ENCODE measurements at places on chromosomes 4 and X. TPM values are rescaled to one million over a fixed set of nuclear protein-coding genes. Genes with fewer than 3 reads are reported as not detected.

- H3K4me3 ChIP-seq: no peak overlapping the region
- H3K27me3 ChIP-seq: peaks cover 4% of the 10 kb centered on the region
- no peak for DNase-seq
- no peak overlapping the region for H3K27ac ChIP-seq
- H3K4me1 ChIP-seq: peaks cover 8% of the 10 kb centered on the region
These were observed 19.2 kb upstream of the PDLIM3 start for GRCh38 chr4:185554365-185555126.

LANCL3 gene
- total RNA-seq: 0.55 TPM

TLR10 gene
- total RNA-seq: 0.30 TPM

- H3K36me3 ChIP-seq: peaks cover 76% of the 10 kb centered on the region
- no peaks in the 10 kb centered on the region for H3K4me1 ChIP-seq
- no peak for DNase-seq
- no peaks in the 10 kb centered on the region for H3K27me3 ChIP-seq
These were observed 85.3 kb upstream of the NUDT6 start for GRCh38 chr4:123007679-123008078.

DNA sequence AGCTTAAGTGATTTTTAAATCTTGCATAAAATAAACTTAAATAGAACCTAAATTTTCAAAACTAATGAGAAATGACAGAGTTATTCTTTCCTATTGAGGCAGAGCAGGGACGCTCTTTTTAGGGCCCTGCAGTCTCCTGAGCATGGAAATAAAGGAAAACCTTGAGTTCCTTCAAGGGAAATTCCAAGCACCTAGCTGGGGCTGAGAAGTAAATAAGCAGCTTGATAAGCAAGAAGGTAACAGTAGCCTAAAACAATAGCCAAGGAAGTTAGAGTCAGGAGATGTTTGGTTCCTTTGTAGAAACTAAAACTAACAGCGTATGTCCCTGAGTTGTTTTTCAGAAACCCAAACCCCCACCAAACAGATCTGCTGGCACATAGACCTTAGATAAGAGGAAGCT lies 174.6 kb downstream of the COL25A1 start:
- no peaks in the 10 kb centered on the region for H3K27me3 ChIP-seq
- H3K4me1 ChIP-seq: peaks cover 19% of the 10 kb centered on the region
- no peak for DNase-seq

FATE1 gene
- not detected for total RNA-seq

- no peak overlapping the region for H3K4me3 ChIP-seq
- H3K36me3 ChIP-seq: no peaks in the 10 kb centered on the region
- H3K27me3 ChIP-seq: no peaks in the 10 kb centered on the region
- H3K4me1 ChIP-seq: peaks cover 4% of the 10 kb centered on the region
These were observed 114.7 kb downstream of the COX18 start for GRCh38 chr4:72954811-72955210.

HPGDS gene
- total RNA-seq: not detected

ADH4 gene
- 0.18 TPM for total RNA-seq

- peak overlapping the region; percentile 86 for H3K27ac ChIP-seq
- no peaks in the 10 kb centered on the region for H3K27me3 ChIP-seq
- peak overlapping the region; percentile 16 for H3K4me3 ChIP-seq
- H3K4me1 ChIP-seq: peaks cover 55% of the 10 kb centered on the region
These were observed 99.0 kb downstream of the ANOS1 start for GRCh38 chrX:8632924-8633323.

- no peak overlapping the region for H3K27ac ChIP-seq
- peak overlapping the region; percentile 88 for H3K4me3 ChIP-seq
- H3K36me3 ChIP-seq: no peaks in the 10 kb centered on the region
- peak; percentile 73 for DNase-seq
- peaks cover 58% of the 10 kb centered on the region for H3K4me1 ChIP-seq
These were observed 589 bp upstream of the NEUROG2 start for GRCh38 chr4:112516471-112517066.

DNA sequence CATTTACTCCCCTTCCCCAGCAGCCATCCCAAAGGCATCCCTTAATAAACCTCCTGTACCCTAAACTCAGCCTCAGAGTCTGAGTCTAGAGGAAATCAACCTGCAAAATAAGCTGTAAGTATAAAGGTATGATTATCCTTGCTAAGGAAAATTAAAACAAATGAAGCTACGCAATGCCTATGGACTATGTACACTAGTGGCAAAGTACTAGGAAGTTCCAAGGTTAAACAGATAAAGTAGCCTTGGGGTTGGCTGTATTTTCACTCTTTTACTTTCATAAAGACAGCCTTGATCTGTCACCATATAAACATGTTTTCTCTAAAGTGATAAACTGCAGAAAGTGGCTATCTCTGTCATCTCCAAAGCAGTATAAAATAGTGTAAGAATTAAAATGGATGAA lies 35.9 kb downstream of the MAP3K15 start:
- H3K27me3 ChIP-seq: no peaks in the 10 kb centered on the region
- no peak overlapping the region for H3K4me3 ChIP-seq
- H3K36me3 ChIP-seq: peaks cover 3% of the 10 kb centered on the region
- H3K27ac ChIP-seq: no peak overlapping the region
- no peaks in the 10 kb centered on the region for H3K4me1 ChIP-seq
- no peak for DNase-seq

DNA sequence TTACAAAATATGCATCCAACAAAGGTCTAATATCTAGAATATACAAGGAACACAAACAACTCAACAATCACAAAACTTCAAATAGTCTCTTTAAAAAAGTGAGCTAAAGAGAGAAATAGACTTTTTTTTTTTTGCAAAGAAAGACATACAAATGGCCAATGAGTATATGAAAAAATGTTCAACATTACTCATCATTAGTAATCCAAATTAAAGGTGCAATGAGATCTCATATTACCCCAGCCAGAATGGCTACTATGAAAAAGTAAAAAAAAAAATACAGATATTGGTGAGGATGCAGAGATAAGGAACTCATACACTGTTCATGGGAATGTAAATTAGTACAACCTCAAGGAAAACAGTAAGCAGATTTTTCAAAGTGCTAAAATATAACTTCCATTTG lies 24.1 kb downstream of the AGTR2 start:
- no peaks in the 10 kb centered on the region for H3K27me3 ChIP-seq
- no peak overlapping the region for H3K27ac ChIP-seq
- no peaks in the 10 kb centered on the region for H3K4me1 ChIP-seq
- H3K36me3 ChIP-seq: peaks cover 3% of the 10 kb centered on the region
- DNase-seq: no peak

GRCh38 chr4:10096201-10096977 lies 20.2 kb downstream of the WDR1 start:
- H3K27ac ChIP-seq: no peak overlapping the region
- no peak overlapping the region for H3K4me3 ChIP-seq
- H3K4me1 ChIP-seq: peaks cover 33% of the 10 kb centered on the region
- DNase-seq: no peak
- peaks cover 76% of the 10 kb centered on the region for H3K36me3 ChIP-seq

GRCh38 chrX:101605146-101605545 lies 12.7 kb downstream of the ARMCX6 start:
- H3K27ac ChIP-seq: no peak overlapping the region
- H3K4me3 ChIP-seq: no peak overlapping the region

DNA sequence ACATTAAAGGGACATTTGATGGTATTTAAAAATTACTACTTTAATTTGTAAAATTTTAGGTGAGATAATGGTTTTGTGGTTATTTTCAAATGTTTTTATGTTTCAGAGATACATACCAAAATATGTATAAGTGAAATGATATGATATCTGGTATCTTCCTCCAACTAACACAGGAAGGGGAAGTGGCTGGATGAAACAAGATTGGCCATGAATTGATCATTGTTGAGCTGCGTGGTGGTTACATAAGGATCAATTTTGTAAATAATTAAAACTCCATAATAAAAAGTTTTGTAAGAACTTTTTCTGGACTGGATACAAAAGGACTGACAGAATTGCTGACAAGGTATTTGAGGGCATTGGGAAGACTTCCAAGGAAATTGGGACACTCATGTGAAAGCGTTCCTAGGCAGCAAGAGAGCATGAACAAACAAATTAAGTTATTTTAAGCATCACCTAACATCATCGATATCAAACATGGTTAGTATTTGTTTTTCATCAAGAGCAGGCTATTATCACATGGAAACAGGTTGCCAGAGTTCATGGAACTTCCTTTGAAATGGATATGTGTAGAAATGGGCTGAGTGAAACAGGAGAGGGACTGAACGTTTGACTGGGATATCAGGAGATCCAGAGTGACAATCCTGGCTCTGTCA lies 4.4 kb upstream of the PGM2 start:
- H3K4me1 ChIP-seq: peaks cover 8% of the 10 kb centered on the region
- DNase-seq: no peak
- H3K36me3 ChIP-seq: peaks cover 5% of the 10 kb centered on the region
- no peak overlapping the region for H3K27ac ChIP-seq
- H3K27me3 ChIP-seq: peaks cover 5% of the 10 kb centered on the region

GRCh38 chrX:130909469-130910136 lies 6.6 kb upstream of the ENOX2 start:
- no peaks in the 10 kb centered on the region for H3K4me1 ChIP-seq
- peaks cover 4% of the 10 kb centered on the region for H3K27me3 ChIP-seq
- no peak for DNase-seq
- H3K4me3 ChIP-seq: no peak overlapping the region
- no peaks in the 10 kb centered on the region for H3K36me3 ChIP-seq
